ENCODE measurements at places on chromosomes 11 and 22. TPM values are rescaled to one million over a fixed set of nuclear protein-coding genes. Genes with fewer than 3 reads are reported as not detected.
A peak's percentile ranks its signal among the peaks of the same experiment; 100 is the strongest.

DNA sequence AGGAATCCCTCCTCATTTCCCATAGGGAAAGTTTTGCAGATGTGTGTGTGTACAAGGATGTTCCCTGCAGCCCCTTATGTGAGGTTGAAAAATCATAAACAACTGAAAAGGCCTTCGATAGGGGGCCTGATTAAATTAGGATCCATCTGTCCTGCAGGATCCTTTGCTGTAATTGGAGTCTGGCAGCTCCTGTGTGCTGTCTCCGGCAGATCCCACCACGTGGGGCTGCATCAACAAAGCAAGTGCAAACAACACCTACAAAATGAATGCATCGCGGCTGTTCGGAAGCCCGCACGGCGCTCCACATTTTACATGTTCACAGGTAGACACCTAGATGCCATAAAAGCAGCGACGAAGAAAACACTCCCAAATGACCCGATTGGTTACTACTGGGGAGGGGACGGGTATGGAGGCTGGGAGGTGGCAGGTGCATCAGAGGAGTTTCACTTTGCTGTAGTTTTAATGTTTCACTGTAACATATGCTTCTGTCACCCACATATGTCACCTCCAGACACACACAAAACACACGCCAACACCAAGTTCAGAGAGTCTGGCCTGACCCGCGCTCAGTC is 52.2 kb downstream of the NFAM1 start:
- H3K36me3 ChIP-seq: no peaks in the 10 kb centered on the region
- DNase-seq: no peak
- H3K27me3 ChIP-seq: no peaks in the 10 kb centered on the region
- no peak overlapping the region for H3K4me3 ChIP-seq

DNA sequence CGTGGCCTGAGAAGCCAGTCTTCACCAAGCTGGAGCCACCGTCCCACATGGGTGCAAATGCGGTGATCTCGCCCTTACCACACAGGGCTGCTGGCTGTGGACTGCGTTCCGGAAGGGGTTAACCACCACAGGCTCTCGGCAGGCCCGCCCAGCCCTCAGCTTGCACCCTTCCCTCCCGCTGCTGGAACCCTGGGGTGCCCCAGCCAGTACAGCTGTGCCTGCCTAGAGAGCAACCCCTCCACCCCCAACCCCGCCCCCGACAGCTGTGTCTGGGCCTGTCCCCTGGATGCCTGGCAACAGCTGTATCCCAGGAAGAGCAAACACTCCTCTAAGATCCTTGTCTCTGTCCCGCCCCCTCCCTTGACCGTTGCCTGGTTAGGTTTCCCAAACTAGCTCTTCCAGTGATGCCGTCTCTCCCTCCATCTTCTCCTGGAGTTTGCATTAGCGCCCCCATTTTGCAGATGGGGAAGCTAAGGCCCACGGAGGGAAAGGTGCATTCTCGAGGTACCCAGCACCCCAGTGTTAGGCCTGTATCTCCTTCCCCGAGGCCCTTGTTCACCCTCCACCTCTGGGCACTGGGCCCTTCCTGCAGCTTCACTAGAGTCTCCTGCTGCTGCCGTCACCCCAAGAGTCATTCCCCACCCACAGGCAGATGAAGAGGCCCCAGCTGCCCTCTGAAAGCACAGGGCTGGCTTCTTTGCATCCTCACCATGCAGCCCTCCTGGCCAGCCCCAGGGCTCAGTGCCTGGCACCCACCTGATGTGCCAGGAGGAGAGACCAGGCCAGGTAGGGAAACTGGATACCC is 12.6 kb upstream of the COX8A start:
- no peaks in the 10 kb centered on the region for H3K4me1 ChIP-seq
- H3K27ac ChIP-seq: no peak overlapping the region
- H3K27me3 ChIP-seq: no peaks in the 10 kb centered on the region
- no peak overlapping the region for H3K4me3 ChIP-seq
- peak; percentile 50 for DNase-seq

- no peak overlapping the region for H3K4me3 ChIP-seq
- H3K36me3 ChIP-seq: no peaks in the 10 kb centered on the region
- no peaks in the 10 kb centered on the region for H3K27me3 ChIP-seq
- H3K4me1 ChIP-seq: peaks cover 7% of the 10 kb centered on the region
- H3K27ac ChIP-seq: no peak overlapping the region
Measured at GRCh38 chr11:9772218-9772617, 108.3 kb downstream of the SWAP70 start.

GRCh38 chr22:39932918-39933649 is 27.1 kb upstream of the TMA7B start:
- no peak for DNase-seq
- no peaks in the 10 kb centered on the region for H3K27me3 ChIP-seq
- H3K4me1 ChIP-seq: no peaks in the 10 kb centered on the region
- no peaks in the 10 kb centered on the region for H3K36me3 ChIP-seq
- no peak overlapping the region for H3K4me3 ChIP-seq

The CHRDL2 gene
- total RNA-seq: 2.0 TPM

The XPNPEP3 gene
- 22.5 TPM for total RNA-seq

The YPEL1 gene
- 6.1 TPM for total RNA-seq

The C11orf42 gene
- not detected for total RNA-seq

The EFCAB6 gene
- 11.8 TPM for total RNA-seq

- no peak overlapping the region for H3K4me3 ChIP-seq
- no peaks in the 10 kb centered on the region for H3K36me3 ChIP-seq
- H3K4me1 ChIP-seq: no peaks in the 10 kb centered on the region
- no peak overlapping the region for H3K27ac ChIP-seq
- H3K27me3 ChIP-seq: no peaks in the 10 kb centered on the region
Measured at GRCh38 chr11:36763187-36763586, 165.2 kb upstream of the RAG2 start.

DNA sequence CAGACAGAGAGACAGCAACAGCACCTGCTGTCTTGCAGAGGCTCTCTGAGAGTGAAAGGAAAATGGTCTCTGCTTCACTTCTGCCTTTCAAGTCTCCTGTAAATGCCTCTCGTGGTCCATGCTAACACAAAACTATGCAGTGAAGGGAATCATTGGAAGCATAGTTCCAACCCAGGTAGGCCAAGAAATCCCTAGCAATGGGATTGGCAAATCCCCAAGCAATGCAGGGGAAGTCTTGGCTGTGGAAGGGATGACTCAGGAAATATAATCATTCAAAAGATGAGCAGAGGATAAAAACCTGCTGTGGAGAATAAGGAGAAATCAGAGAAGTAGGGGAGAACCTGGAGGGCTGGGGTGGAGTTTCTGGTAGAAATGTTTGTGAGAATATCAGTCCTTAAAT is 216.1 kb upstream of the ZBED5 start:
- no peak overlapping the region for H3K4me3 ChIP-seq
- no peaks in the 10 kb centered on the region for H3K27me3 ChIP-seq
- no peak for DNase-seq
- H3K36me3 ChIP-seq: no peaks in the 10 kb centered on the region
- H3K27ac ChIP-seq: no peak overlapping the region

The KIF18A gene
- 0.50 TPM for total RNA-seq

- H3K27ac ChIP-seq: peak within 1 kb of the TSS; percentile 97
- peak within 1 kb of the TSS; percentile 67 for H3K4me3 ChIP-seq
- peak; percentile 96 for DNase-seq
- H3K36me3 ChIP-seq: no peaks in the 10 kb centered on the region
- no peaks in the 10 kb centered on the region for H3K27me3 ChIP-seq
- peaks cover 2% of the 10 kb centered on the region for H3K4me1 ChIP-seq
Measured at GRCh38 chr11:73308003-73308960, at the start of gene ARHGEF17. Gene ARHGEF17 (plus strand): TSS chr11:73308276. CDS start chr11:73308639, 363 bp downstream.

GRCh38 chr11:64340671-64341335 is 799 bp downstream of the CCDC88B start:
- H3K4me3 ChIP-seq: no peak overlapping the region
- no peak overlapping the region for H3K27ac ChIP-seq
- H3K27me3 ChIP-seq: no peaks in the 10 kb centered on the region
- peaks cover 5% of the 10 kb centered on the region for H3K4me1 ChIP-seq
- no peaks in the 10 kb centered on the region for H3K36me3 ChIP-seq
- DNase-seq: no peak

The GDPD4 gene
- total RNA-seq: not detected

DNA sequence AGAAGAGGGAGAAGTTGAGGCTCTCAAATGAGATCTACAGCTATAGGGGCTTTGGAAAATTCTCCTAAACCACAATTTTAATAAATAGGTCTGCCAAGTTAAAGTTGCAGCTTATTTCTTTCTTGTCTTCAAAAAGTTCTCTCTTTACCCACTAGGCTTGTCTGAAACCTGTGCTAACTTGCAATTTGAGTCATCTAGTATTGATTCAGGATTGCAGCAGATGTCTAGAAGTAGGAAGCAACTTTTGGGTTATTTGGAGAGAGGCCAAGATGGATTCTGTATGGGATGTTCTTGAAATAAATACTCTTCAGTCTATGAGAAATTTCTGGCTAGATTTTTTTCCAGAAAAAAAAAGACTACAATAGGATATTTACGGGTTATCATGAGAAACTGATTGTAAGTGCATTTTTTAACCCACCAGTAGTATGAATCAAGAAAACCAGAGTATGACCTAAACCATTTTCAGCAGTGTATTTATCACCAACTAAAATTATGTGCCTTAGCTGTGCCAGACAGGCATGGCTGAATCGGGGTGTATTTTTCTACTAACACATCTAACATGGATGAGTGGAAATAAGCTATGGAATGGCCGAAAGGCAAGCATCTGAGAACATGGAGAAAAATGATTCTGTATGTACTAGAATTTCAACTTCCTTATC is 4.9 kb upstream of the RAB38 start:
- no peak for DNase-seq
- H3K27me3 ChIP-seq: no peaks in the 10 kb centered on the region
- H3K4me3 ChIP-seq: no peak overlapping the region
- H3K36me3 ChIP-seq: no peaks in the 10 kb centered on the region
- no peaks in the 10 kb centered on the region for H3K4me1 ChIP-seq

- peak overlapping the region; percentile 64 for H3K4me3 ChIP-seq
- H3K36me3 ChIP-seq: no peaks in the 10 kb centered on the region
- H3K27me3 ChIP-seq: no peaks in the 10 kb centered on the region
- peaks cover 19% of the 10 kb centered on the region for H3K4me1 ChIP-seq
- peak overlapping the region; percentile 51 for H3K27ac ChIP-seq
- peak; percentile 95 for DNase-seq
Measured at GRCh38 chr11:8810540-8811301, 100.3 kb upstream of the AKIP1 start.

The HIPK3 gene
- 162 TPM for total RNA-seq

- H3K36me3 ChIP-seq: no peaks in the 10 kb centered on the region
- no peak for DNase-seq
- no peak overlapping the region for H3K27ac ChIP-seq
Measured at GRCh38 chr22:37211866-37212173, 457 bp downstream of the SSTR3 start.

GRCh38 chr11:87092567-87092966 is 54.8 kb downstream of the TMEM135 start:
- peaks cover 1% of the 10 kb centered on the region for H3K4me1 ChIP-seq
- no peak overlapping the region for H3K4me3 ChIP-seq
- H3K27ac ChIP-seq: no peak overlapping the region
- no peak for DNase-seq
- H3K36me3 ChIP-seq: no peaks in the 10 kb centered on the region

DNA sequence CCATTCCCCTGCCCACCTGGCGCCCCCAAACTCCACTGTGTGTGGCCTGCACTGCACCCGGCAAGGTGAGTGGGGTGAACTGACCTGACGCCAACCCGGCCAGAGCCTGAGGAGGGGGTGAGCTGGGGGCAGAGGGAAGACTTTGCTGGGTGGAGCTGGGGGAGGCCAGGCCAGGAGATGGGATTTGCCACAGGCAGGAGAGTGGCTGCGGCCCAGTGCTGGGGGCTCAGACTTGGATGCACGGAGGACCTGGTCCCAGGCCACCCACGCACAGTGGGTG is 17.8 kb upstream of the FLRT1 start:
- H3K36me3 ChIP-seq: no peaks in the 10 kb centered on the region
- DNase-seq: no peak
- no peak overlapping the region for H3K4me3 ChIP-seq
- H3K27me3 ChIP-seq: no peaks in the 10 kb centered on the region

- DNase-seq: peak; percentile 44
- no peak overlapping the region for H3K4me3 ChIP-seq
- H3K36me3 ChIP-seq: no peaks in the 10 kb centered on the region
- no peak overlapping the region for H3K27ac ChIP-seq
- no peaks in the 10 kb centered on the region for H3K27me3 ChIP-seq
Measured at GRCh38 chr11:2521733-2522630, 77.2 kb downstream of the KCNQ1 start.

The STK33 gene
- 11.9 TPM for total RNA-seq

The OR51I1 gene
- total RNA-seq: 0.35 TPM

The TMPRSS13 gene
- 1.9 TPM for total RNA-seq

DNA sequence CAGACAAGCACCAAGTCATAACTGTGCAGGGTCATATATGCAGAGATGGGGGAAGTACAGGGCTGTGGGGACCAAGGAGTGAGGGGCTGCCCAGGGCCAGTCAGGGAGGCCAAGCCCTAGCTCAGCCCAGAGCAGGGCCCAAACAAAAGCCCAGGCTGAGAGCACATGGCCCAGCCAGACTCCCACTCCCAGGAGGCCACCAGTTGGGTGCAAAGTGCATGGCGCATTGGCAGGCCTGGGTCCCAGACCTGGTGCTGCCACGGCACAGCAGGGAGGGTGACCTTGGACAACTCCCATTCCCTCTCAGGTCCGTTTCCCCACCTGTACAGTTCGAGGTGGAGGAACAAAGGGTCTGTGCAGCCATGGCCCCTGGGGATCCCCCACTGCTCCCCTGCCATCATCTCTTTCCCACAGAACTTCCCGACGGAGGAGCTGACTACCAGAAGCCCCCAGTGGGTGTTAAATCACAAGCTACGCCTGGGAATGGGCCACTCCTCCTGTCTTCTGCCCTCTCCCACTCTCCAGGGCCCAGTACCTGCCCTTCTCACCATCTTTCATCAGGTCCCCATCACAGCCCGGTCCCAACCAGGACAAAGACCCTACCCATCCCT is 608 bp downstream of the NIPSNAP1 start:
- H3K27me3 ChIP-seq: no peaks in the 10 kb centered on the region
- H3K36me3 ChIP-seq: no peaks in the 10 kb centered on the region
- peak; percentile 50 for DNase-seq
- H3K4me1 ChIP-seq: no peaks in the 10 kb centered on the region

The DLG2 gene
- 7.2 TPM for total RNA-seq

- no peaks in the 10 kb centered on the region for H3K36me3 ChIP-seq
- no peak overlapping the region for H3K27ac ChIP-seq
- H3K4me1 ChIP-seq: no peaks in the 10 kb centered on the region
- DNase-seq: no peak
- H3K27me3 ChIP-seq: no peaks in the 10 kb centered on the region
Measured at GRCh38 chr11:47132490-47132889, 44.2 kb downstream of the ARFGAP2 start.

The CELSR1 gene
- total RNA-seq: 49.9 TPM

The ANGPTL5 gene
- not detected for total RNA-seq

DNA sequence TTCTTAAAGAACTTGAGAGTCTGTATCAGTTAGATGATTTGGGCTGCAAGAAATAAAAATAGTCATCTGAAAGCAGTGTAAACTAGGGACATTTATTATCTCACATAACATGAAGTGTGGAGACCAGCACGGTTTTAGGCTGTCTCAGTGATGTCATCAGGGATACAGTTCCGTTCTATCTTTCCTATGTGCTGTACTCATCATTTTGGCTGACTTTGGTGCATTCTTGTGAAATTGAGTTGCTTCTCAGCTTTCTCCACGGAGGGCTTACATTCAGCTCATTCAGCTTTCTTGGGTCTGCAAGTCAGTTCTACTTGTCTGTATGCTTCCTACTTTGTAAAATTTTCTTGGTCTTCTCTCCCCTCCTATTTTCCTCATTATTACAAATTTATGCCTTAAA is 51.8 kb upstream of the LIN7C start:
- H3K27me3 ChIP-seq: no peaks in the 10 kb centered on the region
- no peak overlapping the region for H3K4me3 ChIP-seq
- no peak overlapping the region for H3K27ac ChIP-seq
- no peak for DNase-seq
- no peaks in the 10 kb centered on the region for H3K4me1 ChIP-seq

All from kidney (tissue), 22 donors.